ENCODE measurements at places on chromosomes 6 and 20.

- H3K4me1 ChIP-seq, result no peaks in the 10 kb centered on the region
- no peaks in the 10 kb centered on the region for H3K27me3 ChIP-seq
- no peak overlapping the region for H3K27ac ChIP-seq
- H3K4me3 ChIP-seq, result no peak overlapping the region
- no peaks in the 10 kb centered on the region for H3K36me3 ChIP-seq
- DNase-seq, result no peak
Measured at GRCh38 chr20:42975974-42976373, 213.7 kb downstream of the PTPRT start.

GRCh38 chr6:37171201-37171969 is 1.4 kb downstream of the PIM1 start:
- peak overlapping the region; percentile 91 for H3K4me3 ChIP-seq
- no peaks in the 10 kb centered on the region for H3K4me1 ChIP-seq

DNA sequence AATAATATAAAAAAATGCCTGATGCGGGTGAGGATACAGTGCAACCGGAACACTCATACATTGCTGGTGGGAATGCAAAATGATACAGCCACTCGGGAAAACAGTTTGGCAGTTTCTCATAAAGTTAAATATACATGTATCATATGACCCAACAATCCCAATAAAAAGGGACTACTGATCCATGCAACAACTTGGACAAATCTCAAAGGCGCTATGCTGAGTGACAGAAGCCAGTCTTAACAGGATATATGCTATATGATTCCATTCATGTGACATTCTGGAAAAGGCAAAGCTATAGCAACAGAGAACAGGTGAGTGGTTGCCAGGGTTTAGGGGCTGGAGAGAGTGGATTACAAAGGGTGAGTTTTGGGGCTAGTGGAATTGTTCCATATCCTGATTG is 170.2 kb upstream of the MLN start:
- no peak overlapping the region for H3K4me3 ChIP-seq
- H3K27me3 ChIP-seq, result no peaks in the 10 kb centered on the region
- DNase-seq, result no peak
- no peaks in the 10 kb centered on the region for H3K4me1 ChIP-seq

GRCh38 chr20:6925744-6926278 is 158.3 kb downstream of the BMP2 start:
- no peaks in the 10 kb centered on the region for H3K36me3 ChIP-seq
- no peak overlapping the region for H3K27ac ChIP-seq
- DNase-seq, result no peak
- no peaks in the 10 kb centered on the region for H3K4me1 ChIP-seq

DNA sequence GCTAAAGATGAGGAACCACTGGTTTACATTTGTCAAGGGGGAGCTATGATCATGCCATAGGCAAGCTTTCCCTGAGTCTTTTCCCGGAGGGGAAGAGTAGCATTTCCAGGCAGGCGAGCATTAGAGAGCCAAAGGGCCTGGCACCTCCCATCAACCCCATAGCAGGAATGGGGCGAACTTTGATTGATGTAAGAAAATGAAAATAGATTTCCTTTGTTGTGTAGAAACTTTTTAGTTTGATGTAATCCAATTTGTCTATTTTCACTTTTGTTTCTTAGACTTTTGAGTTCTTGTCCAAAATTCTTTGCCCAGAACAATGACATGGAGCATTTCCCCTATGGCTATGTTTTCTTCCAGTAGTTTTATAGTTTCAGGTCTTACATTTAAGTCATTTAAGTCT is 85.2 kb downstream of the CDH26 start:
- H3K4me3 ChIP-seq, result no peak overlapping the region
- H3K36me3 ChIP-seq, result no peaks in the 10 kb centered on the region
- DNase-seq, result no peak
- H3K27me3 ChIP-seq, result no peaks in the 10 kb centered on the region
- no peaks in the 10 kb centered on the region for H3K4me1 ChIP-seq

DNA sequence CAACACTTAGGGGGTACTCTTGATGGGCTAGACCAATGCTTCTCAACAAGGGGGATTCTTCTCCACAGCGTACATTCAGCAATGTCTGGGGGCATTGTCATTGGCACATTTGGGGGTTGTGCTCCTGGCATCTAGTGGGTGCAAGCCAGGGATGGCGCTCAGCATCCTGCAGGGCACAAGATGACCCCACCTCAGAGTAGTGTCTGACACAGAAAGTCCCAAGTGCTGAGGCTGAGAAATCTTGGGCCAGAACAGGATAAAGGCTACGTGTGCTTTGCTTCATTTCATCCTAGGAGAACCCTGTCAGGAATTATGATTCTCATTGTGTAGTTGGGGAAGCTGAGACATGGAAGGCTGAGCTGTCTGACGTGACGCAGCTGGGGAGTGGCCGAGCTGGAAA is 298.6 kb downstream of the CDH26 start:
- no peak overlapping the region for H3K27ac ChIP-seq
- no peak overlapping the region for H3K4me3 ChIP-seq

DNA sequence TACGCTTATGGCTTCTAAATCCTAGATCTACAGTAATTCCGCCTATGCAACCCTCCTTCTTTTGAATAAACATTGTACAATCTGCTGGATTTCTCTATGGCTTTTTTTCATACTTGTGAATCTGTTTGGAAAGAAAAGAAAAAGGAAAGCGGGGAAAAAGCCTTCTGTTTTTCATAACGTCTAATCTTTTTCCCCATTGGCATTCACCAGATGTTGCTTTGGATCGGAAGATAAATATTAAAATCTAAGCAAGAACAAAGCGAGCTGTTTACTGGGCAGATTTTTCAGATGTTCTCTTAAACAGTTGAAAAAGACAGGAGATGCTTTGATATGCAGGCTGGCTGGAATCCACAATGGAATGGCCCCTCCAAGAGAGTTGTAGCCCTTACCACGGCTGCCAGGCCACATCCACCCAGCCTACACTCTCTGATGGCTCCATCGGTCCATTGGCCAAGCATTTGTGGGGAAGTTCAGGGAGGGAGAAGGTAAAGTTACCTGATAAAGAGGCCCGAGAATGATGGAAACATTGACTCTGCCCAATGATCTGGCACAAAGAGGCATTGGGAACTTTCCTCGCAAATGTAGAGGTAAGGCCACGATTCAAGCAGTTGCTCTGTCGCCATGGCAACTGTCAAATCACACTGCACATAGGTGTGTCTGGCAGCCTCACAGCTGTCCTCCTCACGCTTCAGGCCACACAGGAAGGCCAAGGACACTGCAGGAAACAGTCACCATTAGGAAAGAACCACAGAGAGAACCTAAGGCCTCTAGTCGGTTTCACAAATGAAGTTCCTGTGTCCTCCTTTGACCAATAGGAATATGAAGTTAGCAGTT is 70.3 kb downstream of the PKHD1 start:
- DNase-seq, result no peak
- no peaks in the 10 kb centered on the region for H3K4me1 ChIP-seq
- H3K36me3 ChIP-seq, result no peaks in the 10 kb centered on the region
- H3K27me3 ChIP-seq, result no peaks in the 10 kb centered on the region
- H3K4me3 ChIP-seq, result no peak overlapping the region

- H3K4me3 ChIP-seq, result no peak overlapping the region
- DNase-seq, result no peak
- peak overlapping the region; percentile 61 for H3K27ac ChIP-seq
- H3K27me3 ChIP-seq, result no peaks in the 10 kb centered on the region
Measured at GRCh38 chr6:158763434-158764182, 55.6 kb downstream of the EZR start.

DNA sequence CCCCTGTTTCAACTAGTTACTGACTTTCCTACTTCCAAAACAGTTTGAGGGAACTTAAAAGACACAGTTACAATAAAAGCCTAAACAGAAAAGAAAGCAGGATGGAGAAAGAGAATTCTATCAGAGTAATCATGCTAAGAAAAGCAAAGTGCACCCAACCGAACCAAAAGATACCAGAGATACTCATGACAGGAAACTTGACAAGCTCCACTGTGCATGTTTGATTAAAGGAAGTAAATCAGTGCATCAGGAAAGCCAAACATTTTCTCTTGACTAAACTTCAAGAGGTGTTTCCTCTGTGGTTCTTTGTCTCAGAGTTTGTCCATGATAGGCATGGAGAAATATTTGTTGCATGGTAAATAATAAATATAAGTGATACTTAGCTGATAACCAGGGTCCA is 138.9 kb downstream of the PACRG start:
- no peak overlapping the region for H3K27ac ChIP-seq
- H3K4me1 ChIP-seq, result no peaks in the 10 kb centered on the region
- H3K4me3 ChIP-seq, result no peak overlapping the region
- H3K36me3 ChIP-seq, result no peaks in the 10 kb centered on the region
- no peaks in the 10 kb centered on the region for H3K27me3 ChIP-seq
- no peak for DNase-seq

DNA sequence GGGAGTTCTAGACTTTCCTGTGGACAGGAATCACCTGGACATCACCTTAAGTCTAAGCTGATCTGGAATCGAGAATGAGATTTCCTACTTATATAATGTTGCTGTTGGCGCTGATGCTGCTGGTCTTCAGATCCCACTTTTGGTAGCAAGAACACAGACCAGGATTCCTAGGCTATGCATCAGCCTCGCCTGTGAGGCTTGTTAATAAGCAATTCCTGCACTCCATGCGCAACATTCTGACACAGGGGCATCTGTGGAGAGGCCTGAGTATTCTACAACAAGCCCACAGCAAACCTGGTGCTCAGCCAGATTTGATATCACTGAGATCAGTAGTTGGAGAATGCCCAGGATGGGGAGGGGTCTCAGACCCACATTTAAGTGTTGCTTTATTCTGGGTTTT is 52.0 kb upstream of the TRIM26 start:
- no peaks in the 10 kb centered on the region for H3K27me3 ChIP-seq
- no peaks in the 10 kb centered on the region for H3K4me1 ChIP-seq
- H3K36me3 ChIP-seq, result no peaks in the 10 kb centered on the region
- no peak overlapping the region for H3K4me3 ChIP-seq
- no peak for DNase-seq

DNA sequence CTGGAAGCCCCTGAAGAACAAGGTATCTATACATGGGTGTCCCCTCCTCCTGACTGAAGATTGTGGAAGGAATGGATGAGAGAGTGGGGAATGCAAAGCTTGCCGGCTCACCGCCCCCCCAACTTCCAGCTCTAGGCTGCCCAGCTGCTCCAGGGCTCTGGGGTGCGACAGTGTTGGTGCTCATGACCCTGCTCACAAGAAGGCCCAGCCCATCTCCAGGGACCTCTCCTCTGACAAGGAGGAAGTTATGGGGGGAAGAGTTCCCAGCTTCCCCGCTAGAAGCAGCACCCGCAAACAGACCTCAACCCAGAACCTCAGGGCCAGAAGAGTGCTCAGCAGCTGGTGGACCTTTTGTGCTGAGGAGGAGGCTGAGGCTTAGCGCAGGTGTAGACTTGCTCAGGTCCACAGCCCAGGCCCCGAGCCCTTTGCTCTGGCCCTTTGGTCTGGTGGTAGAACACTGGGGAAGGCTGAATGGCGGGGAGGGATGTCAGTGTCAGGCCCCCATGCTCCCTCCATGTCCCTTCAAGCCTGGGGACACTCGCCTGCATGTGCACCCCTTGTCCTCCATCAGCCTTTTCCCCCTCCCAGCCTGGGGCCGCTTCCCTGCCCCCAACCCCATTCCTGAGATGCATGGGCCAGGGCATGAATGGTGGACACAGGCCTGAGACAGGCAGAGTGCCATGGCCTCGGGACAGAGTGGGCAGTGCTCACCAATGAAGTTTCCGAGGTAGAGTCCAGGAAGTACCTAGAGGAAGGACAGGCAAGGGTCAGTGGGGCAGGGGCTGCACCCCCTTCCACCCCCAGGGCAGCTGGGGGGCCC is 1.3 kb downstream of the DUSP15 start:
- no peaks in the 10 kb centered on the region for H3K27me3 ChIP-seq
- H3K36me3 ChIP-seq, result no peaks in the 10 kb centered on the region
- no peak overlapping the region for H3K27ac ChIP-seq
- peak overlapping the region; percentile 90 for H3K4me3 ChIP-seq

DNA sequence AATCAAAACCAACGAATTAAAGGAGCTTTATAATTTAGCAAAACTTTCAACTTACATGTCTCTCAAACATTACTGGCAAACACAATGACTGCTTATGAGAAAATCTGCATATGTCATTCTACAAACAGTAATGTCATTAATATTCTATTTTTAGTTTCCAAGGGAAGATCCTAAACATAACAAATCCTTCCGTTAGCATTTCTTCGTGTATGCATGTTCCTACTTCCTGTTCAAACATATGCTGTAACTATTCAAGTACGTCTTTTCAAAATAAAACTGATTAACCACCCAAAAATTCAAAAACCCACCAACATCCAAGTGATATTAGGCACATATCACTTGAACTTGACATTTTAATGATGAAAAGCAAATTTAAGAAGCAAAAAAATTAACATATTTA is 131.3 kb downstream of the HACE1 start:
- no peak overlapping the region for H3K27ac ChIP-seq
- H3K36me3 ChIP-seq, result peaks cover 1% of the 10 kb centered on the region
- H3K4me1 ChIP-seq, result no peaks in the 10 kb centered on the region
- DNase-seq, result no peak
- no peak overlapping the region for H3K4me3 ChIP-seq

DNA sequence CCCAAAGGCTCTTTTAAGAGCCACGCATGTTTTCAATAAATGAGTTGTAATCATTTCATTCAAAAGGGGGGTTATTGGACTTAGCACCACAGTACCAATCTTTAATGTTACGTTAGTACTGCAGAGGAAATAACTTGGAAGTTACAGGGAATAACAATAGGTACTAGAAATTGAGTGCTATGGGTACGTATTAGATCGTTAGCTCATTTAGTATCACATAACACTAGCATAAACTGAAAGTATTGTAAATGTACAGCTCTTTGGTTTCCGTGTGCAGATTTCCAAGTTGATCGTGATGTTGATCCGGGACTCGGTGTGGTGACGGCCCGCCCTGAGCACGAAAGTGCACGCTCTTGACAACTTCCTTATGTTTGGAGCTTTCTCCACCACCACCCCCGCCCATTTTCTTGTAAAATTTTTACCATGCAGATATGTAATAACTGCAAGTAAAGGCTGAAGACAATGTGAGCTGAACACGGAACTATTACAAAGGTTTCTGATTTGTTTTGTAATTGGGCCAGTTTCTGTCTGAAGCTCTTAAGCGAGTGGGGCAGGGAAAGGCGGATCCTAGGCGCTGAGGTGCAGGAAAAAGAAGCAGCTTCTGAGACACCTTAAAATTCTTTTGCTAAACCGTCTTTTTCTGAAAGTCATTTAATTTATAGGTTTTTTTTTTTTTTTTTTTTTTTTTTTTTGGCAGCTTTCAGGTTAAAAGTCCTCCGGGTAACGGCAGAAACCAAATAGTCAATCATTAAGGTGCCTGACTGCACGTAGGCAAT is 71.5 kb downstream of the HFE start:
- peak overlapping the region; percentile 61 for H3K4me3 ChIP-seq
- peak overlapping the region; percentile 99 for H3K27ac ChIP-seq
- DNase-seq, result peak; percentile 30
- no peaks in the 10 kb centered on the region for H3K36me3 ChIP-seq
